SJSA1 (cell line): ENCODE measurements at places on chromosomes 12 and 14. TPM values are rescaled to one million over a fixed set of nuclear protein-coding genes. Genes with fewer than 3 reads are reported as not detected.

Gene PRPH
- total RNA-seq: not detected in 2 replicates

Gene RPAP3
- 25.7 and 27.6 TPM in 2 replicates for total RNA-seq

Gene ATG14
- total RNA-seq: 5.6 and 8.3 TPM in 2 replicates

Gene LEMD3
- 30.7 and 34.0 TPM in 2 replicates for total RNA-seq

Gene CD69
- total RNA-seq: 0.13 and 0.25 TPM in 2 replicates

Gene TSHR
- not detected in 2 replicates for total RNA-seq
